GM12864 (cell line): ENCODE measurements at places on chromosomes 7 and 10.

DNA sequence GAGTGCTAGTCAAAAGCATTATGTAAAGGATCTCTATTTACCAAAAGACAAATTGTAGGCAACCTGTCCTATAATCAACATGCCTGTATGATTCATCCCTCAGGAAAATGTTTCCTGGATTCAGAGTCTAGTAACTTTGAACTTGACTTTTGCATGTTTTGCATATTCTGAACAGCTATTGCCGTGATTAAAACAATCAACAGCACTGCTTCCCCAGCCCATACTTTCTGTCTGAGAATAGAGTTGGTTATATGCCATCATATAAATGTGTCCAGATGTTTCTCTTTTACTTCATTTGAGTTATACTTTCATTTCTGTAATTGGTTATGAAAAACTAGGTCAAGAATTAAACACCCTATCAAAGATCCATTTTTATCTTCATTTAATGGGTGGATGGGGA is 83.5 kb downstream of the ZMYND11 start:
- no peak for DNase-seq

GRCh38 chr10:132838346-132838970 is 52.5 kb upstream of the NKX6-2 start:
- no peak for DNase-seq

- no peak for DNase-seq
Observed at GRCh38 chr10:11828682-11829284, 5.6 kb downstream of the PROSER2 start.

- DNase-seq = no peak
Observed at GRCh38 chr10:114506871-114507385, 102.6 kb upstream of the AFAP1L2 start.

GRCh38 chr10:173741-174140 is 38.5 kb downstream of the ZMYND11 start:
- DNase-seq = no peak

- DNase-seq = no peak
Observed at GRCh38 chr7:101868191-101868950, 50.9 kb downstream of the CUX1 start.

DNA sequence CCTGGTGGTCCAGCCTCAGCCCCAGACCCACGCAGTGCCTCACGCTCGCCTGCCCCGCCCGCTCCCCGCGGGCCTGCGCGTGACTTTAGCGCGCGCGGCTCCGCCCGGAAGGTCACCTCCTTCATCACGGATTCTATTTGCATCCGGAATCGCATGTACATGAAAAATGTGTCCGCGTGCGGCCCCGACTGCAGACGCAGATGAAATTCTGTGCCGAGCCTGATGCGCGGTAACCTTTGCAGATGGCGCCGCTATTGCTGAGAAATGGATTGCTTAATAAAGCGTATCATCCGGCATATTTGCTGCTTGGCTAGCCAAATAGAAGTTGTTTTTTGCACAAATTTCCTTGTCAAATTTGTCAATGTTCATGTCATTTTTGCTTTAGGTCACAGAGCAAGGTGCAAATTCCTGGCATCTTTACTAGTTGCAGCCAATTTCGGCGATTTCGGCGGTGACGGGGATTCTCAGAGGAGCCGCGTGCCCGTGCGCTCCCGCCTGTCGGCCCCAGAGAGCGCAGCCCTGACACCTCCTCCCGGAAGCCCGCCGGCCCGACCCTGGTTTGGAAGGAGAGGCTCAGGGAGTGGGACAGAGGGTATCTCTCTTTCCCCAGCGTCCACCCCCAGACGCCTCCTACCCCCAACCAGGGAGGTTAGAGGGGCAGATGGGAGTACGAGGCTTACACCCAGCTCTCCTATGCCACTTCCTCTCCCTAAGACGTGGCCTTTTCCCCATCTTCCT is 85.9 kb upstream of the PAX2 start:
- DNase-seq = no peak

DNA sequence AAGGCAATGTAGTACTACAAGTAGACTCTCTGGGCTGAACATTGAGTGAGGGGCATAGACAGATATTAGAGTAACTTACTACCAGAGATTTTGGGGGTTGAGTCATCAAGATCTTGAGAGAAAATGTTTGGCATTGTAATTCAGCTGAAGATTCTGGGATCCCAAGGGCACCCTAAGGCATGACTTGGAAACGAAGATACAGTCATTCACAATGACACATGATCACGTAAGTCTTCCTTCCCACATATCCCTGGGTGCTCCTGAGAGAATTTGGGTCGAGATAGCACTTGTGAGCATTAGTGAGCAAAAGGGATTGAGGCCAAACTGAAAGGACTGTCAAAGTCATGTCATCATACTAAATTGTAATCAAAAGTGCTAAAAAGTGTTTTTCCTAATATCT is 192.5 kb upstream of the PCLO start:
- no peak for DNase-seq

DNA sequence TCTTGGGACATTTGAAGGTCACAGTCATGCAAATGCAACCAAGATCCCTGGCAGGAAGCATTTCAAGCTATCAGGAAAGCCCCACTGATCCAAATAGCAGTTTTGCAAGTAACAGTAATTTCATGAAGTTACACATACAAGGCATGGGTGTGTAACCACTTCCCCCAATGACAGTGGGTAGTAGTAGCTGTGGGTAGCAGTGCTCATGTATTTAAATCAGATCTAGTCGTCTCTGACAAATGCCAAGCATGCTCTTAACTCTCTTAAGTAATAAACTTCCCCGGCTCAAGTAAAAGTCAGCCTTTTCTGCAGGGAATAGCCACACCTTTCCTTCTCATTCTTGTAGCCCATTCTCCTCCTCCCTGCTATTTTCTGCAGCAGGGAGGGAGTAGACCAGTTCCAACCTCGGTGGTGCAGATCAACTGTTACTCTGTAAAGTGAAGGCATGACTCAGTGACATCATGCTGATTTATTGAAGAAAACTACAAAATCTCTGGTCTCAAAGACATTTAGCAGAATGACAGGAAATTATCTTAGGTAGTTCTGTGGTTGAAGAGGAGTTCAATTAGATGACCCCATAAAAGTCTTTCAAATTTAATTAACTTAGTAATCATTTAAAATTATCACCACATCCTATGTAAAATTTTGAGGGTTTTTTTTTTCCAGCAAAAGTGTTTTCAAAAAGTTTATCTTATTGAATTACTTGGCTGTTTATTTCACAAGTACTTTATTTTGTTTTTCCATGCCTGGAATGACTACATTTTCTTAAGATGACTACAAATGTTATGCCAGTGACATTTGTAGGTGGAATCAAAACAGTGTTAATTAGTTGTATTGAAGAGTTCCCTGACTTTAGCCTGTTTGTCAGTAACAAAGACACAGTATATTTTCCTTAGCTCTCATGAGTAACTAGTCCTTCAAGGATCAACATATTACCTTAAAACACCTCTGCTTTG is 568.3 kb downstream of the INHBA start:
- DNase-seq = peak; percentile 49

DNA sequence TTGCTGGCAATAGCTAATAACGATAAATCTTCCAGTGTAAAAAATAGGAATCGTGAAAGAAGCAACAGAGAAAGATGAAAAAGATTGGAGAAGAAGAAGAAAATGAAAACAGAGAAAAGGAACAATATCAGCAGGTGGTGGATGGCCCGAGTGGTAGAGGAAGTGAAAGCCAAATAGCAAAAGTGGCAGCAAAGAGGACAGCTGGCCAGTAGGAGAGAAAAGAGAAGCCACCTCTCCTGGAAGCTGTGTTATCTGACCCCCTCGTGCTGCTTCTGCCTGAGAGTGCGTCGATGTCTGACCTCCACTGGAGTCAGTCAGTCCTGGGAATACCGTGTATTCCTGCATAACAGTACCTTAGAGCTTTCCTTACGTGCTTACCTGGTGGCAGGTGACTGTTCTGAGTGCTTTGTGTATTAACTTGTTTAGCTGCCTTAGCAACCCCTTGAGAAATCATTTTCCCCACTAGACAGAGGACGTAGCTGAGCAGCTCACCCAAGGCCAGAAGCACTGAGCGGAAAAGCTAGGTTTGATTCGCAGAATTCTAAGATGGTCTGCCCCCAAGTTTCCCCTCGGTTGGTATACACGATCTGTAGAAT is 88.3 kb downstream of the CHN2 start:
- no peak for DNase-seq
